Stimulated activated CD4-positive, alpha-beta T cell treated with anti-CD3 and anti-CD28 coated beads, Interleukin-15, amount 100 ng/mL, for 1 hour (primary cell): ENCODE measurements at places on chromosomes 2 and 18.
A peak's percentile ranks its signal among the peaks of the same experiment; 100 is the strongest.

- no peak for DNase-seq
Measured at GRCh38 chr18:67386032-67386431, 130.5 kb downstream of the DSEL start.

DNA sequence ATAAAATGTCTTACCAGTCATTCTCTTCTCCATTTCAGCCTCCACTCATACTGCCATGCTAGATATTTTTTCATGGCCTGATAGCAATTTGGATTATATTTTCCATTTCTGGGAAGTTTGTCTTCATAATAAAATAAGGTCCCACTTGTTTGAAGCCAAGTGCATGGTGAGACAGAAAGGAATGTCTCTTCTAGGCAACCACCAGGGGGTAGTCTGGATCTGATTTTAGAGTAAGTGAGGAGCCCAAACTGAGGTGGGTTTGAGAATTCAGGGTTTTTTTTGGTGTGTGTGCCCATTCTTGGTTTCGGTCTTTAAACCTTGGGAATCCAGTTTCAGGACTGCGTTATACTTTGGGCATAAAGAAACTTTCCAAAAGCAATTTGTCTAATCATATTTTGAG, 315.5 kb downstream of the RPRM start:
- no peak for DNase-seq

- no peak for DNase-seq
Measured at GRCh38 chr2:236177967-236178889, 10.0 kb upstream of the GBX2 start.

- DNase-seq: no peak
Measured at GRCh38 chr2:95333888-95334338, 36.8 kb downstream of the KCNIP3 start.

DNA sequence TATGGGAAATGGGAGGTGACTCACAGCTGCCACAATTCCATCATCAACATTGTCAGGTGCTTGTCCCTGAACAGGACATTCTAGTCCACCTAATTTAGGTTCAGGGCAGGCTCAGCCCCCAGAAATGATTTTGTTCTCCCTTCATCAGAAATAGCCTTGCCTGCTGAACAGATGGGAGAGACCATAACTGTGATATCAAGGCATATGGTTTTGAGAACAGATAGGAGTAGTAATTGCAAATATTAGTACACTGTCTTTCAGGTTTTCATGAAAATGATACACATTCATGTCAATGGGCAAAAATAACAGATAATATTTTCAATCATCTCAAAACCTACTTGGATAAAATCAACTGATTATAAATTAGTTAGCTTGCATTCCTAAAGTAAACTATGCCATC, 316.5 kb downstream of the MBD2 start:
- no peak for DNase-seq

DNA sequence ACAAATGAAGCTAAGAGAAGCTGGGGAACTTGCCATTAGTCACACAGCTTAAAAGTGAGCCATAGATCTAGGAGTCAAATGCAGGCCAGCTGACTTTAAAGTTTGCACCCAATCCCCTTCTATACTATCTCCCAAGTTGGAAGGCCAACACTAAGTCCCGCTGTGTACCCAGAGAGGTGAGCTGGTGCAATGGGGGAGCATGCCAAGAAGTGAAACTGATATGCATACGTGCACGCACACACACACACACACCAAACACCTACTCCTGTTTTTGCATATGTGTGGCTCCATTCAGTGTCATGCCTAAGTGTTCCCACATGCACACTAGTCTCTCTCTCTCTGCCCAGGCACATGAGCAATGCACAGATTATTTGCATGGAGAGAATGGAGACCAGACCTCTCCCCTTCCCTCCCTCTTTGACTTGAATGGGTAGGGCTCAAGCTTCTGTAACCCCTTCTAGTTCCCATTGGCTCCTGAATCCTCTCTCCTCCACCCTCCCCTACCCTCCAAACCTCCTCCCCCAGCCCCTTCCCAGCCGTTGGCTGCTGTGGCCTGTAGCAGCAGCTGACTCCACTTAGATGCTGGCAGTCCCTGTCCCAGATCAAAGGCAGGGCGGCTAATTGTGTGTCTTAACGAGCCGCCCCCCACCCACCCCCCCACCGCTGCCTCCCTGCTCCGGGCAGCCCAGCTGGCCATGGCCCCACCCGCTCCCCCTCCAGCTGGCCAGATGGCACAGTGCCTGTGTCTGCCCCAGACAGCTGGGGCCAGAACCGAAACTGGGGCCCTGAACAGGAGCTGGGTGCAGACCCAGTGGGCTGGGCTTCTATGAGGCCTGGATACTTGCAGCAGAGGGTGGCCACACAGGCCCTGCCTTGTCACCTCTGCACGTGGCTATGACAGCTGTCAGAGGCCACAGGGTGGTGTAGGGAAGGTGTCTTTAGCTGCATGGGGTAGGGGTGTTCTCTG, 5.6 kb downstream of the WNT10A start:
- DNase-seq: no peak

- no peak for DNase-seq
Measured at GRCh38 chr2:228625481-228625880, 444.0 kb upstream of the SPHKAP start.

DNA sequence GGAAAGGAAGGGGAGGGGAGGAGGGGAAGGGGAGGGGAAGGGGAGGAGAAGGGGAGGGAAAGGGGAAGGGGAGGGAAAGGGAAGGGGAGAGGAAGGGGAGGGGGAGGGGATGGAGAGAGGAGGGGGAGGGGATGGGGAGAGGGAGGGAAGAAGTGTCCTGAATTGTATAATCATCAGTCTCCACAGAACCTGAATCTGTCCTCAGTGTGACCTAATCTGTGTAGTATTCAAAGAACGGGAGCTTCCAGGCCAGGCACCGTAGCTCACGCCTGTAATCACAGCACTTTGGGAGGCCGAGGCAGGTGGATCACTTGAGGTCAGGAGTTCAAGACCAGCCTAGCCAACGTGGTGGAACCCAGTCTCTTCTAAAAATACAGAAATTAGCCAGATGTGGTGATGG, 41.1 kb upstream of the CCDC150 start:
- DNase-seq: no peak

DNA sequence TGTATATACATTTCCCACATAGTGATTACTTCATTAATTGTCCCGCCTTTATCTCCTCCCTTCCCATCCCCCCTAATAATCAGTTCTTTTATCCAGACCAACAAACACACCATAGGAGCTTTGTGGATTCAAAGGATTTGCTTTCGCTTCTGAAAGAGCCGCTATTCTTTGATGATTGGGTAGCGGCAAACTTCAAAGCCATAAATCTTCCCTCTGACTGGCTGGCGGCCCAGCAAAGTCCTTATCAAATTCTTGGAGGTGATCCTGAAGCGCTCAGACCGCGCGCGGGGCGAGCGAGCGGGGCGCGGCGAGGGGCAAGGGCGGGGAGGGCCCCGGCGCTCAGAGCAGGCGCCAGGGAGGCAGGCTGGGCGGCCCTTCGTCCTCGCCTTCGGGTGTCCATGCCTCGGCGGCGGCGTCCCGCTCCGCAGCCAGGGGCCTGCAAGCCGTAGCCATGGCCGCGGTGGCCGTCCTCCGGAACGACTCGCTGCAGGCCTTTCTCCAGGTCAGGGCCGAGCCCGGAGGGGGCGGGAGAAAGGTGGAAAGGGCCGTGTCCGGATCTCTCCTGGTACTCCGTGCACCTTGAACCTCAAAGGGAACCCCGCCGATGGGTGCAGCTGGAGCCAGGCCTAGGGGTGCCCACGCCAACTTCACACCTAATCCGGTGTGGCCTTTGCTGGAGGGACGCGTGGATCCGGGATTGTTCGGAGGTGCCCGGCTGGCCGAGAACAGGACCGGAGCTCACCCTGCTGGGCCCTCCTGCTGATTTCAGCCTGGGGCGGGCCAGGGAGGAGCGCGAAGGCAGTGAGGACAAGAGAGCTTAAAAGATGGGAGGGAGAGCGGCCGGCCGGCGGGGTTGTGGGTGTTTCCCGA, at the start of gene SP5:
Gene SP5, plus strand, starts transcription at position 276 of the 870 bp plus-strand sequence. Its CDS starts 176 bp downstream, at position 452.
- no peak for DNase-seq

- DNase-seq: no peak
Measured at GRCh38 chr2:96117701-96118588, 1.6 kb upstream of the ADRA2B start.

- DNase-seq: no peak
Measured at GRCh38 chr2:83388804-83389203, 1070.3 kb downstream of the SUCLG1 start.

DNA sequence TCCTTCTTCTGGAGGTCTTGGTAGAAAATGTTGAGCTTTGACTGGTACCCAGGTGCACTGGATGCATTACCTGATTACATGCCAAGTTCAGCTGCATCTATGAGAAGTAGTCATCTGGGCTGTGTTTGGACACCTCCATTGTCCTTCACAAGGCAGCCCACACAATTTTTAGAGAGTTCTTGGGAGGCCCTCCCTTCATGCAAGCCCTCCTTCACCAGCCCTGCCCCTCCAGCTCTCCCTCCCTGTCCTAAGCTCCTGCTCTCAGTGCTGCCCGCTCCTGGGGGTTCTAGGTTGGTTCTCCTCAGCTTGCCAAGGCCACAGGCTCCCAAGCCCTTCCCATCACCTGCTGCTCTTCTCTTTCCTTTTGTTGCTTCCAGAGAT, 148.7 kb downstream of the DYSF start:
- DNase-seq: no peak

DNA sequence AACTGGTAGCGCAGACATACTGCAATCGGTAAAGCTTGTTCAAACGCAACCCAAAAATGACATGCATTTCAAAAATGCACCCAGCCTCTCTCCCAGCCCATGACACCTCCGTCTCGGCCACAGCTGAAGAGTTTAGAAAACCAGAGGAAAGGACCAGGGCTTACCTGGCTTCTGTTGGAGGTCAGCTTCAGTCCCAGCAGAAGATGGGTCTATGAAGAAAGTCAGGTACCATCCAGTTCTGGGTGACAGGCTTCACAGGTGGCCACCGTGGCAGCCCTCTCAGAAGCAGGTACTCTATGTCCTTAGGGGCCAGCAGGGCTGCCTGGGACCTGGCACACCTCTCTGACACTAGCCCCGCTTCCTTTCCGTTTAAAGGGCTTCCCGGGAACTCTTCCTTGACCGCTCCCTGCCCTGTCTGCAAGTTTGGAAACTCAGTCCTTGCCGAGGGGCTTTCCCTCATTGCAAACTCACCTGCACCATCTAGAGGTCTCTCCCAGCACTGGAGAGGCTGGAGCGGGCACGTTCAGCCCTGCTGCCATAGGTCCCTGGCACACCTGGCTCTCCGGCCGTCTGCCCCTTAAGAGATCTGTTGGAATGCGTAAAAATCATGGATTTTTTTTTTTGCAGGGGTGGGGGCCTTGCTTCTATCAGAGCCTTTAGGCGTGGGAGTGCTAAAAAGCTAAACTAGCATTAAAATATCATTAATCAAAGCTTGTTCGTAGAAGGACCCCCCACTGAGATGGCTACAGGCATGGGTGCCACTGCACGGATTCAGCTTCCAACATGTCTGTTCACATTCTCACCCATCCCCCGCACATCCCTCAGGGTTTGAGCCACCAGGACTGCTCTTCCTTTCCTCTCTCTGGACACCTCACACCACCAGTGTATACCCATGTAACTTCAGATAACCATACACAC, at the start of gene EDAR:
Gene EDAR, minus strand, starts transcription at position 425 of the 918 bp plus-strand sequence. CDS start 58,206 bp downstream, outside the sequence.
- DNase-seq: peak; percentile 13

GRCh38 chr18:68925268-68925667, 127.4 kb downstream of the CCDC102B start:
- no peak for DNase-seq

GRCh38 chr2:232318169-232318855, 60.2 kb upstream of the ALPP start:
- no peak for DNase-seq
